Stimulated activated CD4-positive, alpha-beta T cell treated with anti-CD3 and anti-CD28 coated beads, Interleukin-12 subunit alpha, Interleukin-12 subunit beta, amount 100 ng/mL, for 24 hours (primary cell): ENCODE measurements at places on chromosomes 6 and 20.

DNA sequence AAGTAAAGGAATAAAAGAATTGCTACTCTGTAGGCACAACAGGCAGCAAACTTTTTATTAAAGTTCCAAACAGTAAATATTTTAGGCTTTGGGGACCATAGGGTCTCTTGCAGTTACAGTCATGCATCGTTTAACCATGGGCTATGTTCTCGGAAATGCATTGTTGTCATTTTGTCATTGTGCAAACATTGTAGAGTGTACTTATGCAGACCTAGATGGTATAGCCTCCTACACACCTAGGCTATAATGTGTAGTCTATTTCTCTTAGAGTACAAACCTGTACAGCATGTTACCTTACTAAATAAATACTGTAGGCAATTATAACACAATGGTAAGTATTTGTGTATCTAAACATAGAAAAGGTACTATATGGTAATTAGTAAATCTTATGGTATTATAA is 54.7 kb downstream of the CDS2 start:
- no peak for DNase-seq

- DNase-seq, result no peak
Measured at GRCh38 chr6:44761046-44761445, 373.5 kb downstream of the CDC5L start.

- DNase-seq, result no peak
Measured at GRCh38 chr6:43274916-43275597, 23.0 kb upstream of the SLC22A7 start.

- no peak for DNase-seq
Measured at GRCh38 chr6:71656121-71656520, 230.2 kb upstream of the RIMS1 start.

GRCh38 chr6:24069526-24069925 is 56.5 kb upstream of the NRSN1 start:
- no peak for DNase-seq

DNA sequence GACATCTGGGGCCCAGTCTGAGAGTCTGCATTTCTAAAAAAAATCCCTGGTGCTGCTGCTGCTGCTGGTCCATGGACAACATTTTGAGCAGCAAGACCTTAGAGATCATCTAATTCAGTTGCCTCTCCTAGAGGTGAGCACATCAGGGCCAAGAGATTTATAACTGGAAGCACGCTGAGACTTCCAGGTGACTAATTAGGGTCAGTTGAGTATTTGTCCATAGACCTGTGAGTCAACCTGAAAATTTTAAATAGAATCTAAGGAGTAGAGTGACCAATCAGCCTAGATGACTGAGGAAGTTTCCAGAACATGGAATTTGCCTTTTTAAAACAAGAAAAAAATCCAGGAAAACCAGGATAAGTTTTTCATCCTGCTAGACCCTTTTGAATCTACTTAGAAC is 221.4 kb downstream of the PKHD1 start:
- no peak for DNase-seq

DNA sequence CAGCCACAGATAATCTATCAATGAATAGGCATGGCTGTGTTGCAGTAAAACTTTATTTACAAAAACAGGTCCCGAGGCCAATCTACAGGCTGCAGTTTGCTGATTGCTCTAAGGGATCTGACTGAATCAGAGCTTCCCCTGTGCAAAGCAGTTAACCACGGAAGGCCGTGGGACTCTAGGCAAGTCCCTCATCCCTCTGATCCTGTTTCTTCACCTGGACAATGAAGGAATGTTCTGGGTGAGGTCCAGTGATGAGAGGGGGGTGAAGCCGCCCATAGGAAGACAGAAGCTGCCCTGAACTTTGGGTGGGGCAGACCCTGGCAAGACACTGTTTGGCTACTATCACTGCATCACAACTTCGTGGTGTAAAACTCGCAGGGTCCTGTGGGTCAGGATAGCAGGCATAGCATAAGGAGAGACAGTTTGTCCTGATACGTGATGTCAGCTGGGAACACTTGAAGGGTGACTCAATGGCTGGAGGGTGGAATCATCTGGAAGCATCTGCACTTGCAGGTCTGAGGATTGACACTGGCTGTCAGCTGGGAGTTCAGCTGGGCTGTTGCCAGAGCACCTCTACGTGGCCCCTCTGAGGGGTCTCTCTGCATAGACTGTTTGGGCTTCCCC is 33.3 kb upstream of the TGM2 start:
- no peak for DNase-seq

GRCh38 chr6:5110246-5110645 is 25.1 kb downstream of the PPP1R3G start:
- DNase-seq, result no peak

DNA sequence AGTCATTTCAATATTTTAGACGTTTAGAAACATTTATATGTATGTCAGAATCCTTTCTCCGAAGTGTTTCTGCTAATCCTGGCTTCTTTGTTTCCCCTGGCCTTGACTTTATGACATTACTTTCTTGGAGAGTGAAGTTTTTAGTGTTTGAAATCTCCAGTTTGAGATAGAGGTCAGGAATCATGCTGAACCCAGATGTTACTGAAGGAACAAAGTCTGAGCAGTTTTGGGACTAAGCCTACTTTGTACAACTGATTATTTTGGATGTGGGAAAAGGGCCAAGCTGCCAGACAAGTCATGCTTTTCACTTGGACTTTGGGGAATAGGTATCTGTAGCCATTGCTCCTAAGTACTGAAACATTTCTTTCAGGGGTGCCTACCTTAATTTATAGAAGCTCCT is 2.3 kb downstream of the RNF144B start:
- no peak for DNase-seq

GRCh38 chr6:96899451-96899998 is 1.8 kb upstream of the NDUFAF4 start:
- no peak for DNase-seq

DNA sequence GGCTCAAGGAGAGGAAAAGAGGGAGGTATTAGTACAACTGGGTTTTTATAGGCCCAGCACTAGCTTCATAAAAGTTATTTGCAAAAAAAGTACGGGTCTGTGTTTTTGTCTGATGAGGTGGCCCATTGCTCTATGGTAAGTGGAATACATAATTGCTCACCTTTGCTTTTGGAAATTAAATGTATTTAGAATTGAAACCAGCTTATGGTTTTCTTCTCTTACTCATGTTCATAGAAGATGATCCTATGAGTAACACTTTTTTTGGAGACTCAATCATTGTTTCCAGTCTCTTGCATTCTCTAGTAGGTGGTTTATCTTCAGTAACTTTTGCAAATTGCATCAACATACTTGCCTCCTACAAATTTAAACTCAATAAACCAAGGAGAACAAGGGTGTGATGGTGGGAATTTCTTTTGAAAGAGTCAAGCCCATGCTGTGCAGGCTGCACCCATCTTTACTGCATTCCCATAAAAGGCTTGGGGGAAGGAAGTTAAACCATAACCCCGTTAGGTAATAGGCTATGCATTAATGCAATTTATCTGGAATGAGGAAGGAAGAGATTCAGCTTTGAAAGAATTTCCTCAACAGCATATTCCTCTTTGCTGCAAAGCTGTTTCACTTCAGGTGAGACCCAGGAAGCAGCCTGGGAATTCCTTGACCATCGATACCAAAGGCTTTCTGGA is 48.5 kb upstream of the EDN1 start:
- no peak for DNase-seq

- no peak for DNase-seq
Measured at GRCh38 chr6:38552121-38552520, 87.6 kb downstream of the BTBD9 start.

DNA sequence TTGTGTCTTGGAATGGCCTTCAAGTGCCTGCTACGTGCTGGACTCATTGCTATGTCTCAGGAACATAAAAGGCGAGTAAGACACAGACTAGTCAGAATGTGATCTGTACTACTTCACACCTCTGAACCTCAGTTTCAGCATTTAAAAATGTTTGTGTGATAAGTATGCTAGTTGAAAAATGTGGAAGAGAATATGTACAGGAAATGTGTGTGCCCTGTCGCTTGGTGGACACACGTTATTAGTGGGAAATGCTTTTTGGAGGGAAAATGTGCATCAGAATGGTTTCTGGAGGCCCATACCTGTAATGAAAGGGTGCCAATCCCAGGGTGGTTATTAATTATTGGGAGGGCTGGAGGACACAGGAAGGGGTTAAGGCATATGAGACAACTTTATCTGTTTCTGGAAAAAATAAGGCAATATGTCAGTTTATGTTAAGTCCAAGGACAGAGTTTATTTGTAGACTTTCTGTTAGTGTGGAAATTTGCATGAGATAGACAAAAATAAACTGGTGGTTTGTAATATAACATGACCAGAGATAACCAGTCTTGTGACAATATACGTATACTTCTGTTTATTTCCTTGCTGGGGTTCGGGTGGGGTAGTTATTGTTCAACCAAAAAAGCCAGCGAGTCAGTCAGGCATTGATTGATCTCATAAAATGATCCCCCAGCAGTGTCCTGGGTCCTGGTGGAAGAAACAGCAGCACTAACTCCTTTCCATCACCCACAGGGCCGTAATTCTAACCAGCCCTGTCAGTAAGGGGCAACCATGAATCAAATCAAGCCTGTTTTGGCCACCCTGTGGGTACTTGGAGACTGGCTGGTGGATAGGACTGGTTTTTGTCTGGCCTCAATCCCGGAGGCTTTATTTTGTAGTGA is 117.9 kb downstream of the JARID2 start:
- no peak for DNase-seq

- no peak for DNase-seq
Measured at GRCh38 chr20:24842918-24843715, 106.0 kb upstream of the CST7 start.

- no peak for DNase-seq
Measured at GRCh38 chr6:24660105-24660504, 6.6 kb downstream of the TDP2 start.

- DNase-seq, result no peak
Measured at GRCh38 chr6:158389193-158389919, 77.1 kb downstream of the TULP4 start.

DNA sequence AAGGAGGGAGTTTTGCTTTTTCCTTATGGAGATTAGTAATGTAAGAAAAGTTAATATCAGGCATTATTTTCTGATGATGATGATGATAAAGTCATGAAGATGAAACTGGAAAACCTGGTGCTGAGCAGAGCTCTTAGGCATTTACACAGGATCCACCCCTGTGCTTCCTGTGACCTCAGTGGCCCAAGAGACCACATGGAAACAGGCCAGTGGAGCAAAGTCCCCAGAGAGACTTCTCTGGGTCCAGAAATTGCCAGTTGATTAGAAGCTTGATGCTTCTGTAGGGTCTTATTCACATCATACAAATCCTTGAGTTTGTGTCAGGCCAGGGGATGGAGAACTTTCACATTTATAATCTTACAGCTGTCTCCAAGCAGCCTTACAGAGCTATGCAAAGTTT is 46.1 kb downstream of the SLC13A3 start:
- no peak for DNase-seq

DNA sequence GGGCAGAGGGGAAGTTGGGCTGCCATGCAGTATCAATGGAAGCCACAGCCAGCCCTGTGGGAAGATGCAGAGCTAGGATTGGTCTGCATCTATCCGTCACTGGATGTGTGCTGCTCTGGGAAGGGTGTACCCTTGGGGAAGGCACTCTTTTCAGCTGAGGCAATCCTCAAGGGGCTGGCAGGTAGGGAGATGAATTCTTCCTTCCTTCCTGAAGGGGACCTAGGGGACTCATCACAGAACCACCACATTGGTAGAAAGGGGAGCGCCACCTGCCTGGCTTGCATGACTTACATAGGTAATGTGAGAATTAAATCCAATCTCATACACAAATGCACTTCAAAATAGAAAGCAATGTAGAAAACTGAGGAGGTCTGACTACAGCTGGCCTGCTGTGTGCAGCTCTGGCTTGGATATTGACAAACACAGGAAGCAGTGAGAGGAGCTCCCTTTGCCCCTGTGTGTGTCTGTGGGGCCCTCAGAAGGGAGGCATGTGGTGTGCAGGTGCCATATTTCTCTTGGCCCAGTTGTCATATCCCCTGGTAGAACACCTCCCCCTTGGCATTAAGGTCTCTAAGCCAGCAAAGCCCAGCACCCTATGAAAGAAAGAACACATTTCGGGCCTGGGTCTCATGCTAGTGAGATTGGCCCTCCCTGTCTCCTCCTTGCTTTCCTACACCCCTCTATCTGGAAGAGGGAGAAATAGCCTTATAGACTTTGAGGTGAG is 260.3 kb upstream of the MOCS1 start:
- DNase-seq, result no peak

- no peak for DNase-seq
Measured at GRCh38 chr20:62603907-62604785, 38.2 kb upstream of the SLCO4A1 start.

GRCh38 chr6:121881974-121882667 is 446.7 kb downstream of the GJA1 start:
- DNase-seq, result no peak

DNA sequence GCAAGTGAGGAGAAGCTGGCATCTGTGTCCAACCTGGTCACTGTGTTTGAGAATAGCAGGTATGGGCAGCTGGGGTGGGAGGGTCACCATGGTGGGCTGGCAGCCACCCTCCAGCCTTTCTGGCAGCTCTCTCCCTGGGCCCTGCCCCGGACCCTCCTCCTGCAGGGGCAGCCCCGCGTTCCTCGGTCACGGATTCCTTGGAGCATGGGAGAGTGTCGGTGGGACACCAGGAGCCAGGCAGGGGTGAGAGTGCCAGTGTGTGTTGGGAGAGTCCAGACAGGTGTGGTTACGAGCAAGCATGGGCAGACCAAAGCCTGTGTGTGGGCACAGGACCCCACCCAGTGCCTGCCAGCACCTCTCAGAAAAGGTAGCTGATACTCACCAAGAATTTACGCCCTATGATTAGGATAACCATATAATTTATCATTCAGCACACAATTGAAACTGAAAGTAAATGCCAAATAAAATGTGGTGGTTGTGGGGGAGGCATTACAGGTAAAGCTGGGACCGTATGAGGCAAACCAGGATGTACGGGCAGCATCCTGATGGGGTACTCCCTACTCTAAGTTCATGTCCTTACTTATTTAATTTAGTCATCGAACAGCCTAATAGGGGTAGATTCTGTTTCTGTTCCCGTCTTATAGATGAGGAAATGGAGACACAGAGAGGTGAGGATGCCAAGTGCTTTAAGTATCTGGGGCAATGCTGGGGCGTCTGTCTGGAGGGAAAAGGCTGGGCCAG is 542 bp downstream of the FGD2 start:
- DNase-seq, result no peak

GRCh38 chr20:39009348-39009747 is 47.2 kb downstream of the DHX35 start:
- DNase-seq, result no peak

GRCh38 chr6:138498629-138499302 is 528 bp downstream of the NHSL1 start:
- no peak for DNase-seq

DNA sequence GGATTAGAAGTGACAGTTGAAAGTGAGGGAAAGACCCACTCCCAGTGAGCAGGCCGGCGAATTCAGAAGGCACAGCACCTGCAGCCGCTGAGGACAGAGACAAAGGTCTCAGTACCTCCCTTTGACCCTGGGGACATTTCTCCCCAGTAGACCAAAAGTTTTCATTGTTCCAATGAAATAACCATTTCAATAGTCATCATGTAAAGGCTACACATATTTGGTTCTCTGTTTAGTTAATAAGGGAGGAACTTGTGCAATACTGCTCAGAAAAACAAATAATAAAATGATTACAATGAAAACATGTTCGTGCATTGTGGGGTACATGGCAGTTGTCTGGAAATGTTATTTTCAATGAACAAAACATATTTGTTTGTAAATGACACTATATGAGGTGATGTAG is 52.5 kb downstream of the EDN1 start:
- DNase-seq, result no peak
